ENCODE measurements at places on chromosomes 1 and 21.
A peak's percentile ranks its signal among the peaks of the same experiment; 100 is the strongest.

DNA sequence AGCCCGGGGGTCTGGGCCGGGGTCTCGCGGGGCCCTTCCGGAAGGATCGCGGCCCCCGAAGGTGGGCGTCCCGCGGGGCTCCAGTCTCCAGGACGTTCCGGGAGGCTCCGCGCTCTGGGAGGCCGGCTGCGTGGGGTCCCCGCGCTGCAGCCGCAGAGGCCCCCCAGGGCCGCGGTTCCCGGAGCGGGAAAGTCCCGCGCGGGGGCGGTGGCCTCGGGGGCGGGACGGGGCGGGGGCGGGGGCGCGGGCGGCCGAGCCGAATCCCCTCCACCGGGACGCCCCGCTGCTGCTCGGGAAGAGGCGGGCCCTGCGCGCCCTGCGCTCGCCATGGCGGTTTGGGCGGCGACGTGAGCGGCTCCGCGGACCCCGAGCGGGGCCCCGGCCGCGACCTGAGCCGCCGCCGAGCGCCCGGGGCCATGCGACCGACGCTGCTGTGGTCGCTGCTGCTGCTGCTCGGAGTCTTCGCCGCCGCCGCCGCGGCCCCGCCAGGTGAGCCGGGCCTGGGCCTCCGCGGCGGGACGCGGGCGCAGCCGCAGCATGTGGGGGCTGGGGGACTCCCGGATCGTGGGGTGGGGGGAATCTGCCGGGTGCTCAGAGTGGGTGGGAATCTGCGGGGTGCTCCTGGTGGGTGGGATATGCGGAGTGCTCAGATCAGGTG, at the start of gene IFNGR2:
Gene IFNGR2 (plus strand): TSS at position 286 of the 658 bp plus-strand sequence. CDS start 131 bp downstream, at position 417.
- no peak for DNase-seq

DNA sequence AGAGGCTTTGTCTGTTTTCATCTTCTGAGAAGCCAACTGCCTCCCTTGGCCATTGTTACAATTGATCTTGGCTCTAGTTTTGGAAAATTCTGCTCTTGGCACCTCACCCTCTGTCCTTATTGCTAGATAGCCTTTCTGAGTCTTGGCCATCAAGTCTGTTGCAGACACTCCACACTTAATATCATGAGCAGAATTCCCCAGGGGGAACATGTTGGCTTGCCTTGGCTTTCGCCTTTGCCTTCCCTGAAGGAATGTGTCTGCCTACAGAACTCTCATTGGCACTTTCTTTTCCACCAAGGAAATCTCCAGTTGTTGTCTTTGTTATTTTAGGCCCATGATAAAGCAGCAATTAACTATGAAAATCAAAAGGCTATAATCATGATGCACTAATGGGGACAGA, 42.7 kb upstream of the LDLRAP1 start:
- no peak for DNase-seq

DNA sequence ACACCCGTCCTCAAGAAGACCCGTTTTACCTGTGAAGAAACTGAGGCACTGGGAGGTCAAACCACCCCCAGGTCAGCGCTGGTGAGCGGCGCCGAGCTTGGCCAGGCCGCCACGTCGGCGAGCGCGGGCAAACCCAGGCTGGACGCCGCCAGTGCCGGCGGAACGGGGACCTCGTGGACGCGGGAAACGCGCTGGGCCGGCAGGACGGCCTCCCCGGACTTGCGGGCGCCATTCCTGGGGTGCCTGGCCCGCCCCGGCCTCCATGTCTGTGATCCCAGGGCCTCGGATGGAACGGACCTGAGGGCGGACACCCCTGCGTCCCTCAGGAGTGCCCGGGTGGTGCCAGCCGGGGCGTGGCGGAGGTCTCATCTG, 764 bp upstream of the SUMO3 start:
- DNase-seq: no peak

DNA sequence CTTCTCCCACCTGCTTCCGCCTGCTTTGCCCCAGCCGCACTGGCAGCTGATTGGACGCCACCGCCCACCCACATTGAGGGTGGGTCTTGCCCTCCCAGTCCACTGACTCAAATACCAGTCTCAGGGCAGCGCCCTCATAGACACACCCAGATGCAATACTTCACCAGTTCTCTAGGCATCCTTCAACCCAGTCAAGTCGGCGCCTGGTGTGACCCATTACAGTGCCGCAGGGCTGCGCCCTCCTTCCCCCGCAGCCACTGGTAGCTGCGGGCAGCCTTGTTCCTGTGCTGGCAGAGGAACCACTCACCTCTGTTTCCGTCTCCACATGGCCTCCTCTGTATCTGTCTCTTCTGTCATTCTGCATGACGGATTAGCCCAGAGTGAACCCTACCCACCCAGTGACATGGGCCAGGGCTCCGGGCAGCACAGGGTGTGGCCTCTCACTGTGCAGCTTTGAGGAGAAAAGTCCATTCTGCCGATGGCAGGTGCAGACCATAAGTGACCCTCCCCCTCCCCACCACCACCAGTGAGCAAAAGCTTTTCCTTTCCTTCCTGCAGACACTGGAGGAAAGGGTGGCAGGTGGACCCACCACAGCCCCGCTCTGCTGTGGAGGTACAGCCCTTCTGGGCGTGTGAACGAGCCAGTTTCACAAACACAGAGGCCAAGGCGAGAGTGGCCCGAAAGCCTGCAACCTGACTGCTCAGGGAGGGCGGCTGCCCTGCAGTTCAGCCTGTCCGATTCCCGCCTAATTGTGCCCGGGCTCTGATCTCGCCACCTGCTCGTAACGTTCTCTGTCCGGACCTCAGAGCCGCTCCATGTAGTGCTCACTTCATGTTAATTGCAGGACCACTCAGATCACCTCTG, 57.1 kb downstream of the FAAP20 start:
- DNase-seq: no peak

- DNase-seq: no peak
Measured at GRCh38 chr1:219330001-219330400, 156.3 kb downstream of the LYPLAL1 start.

GRCh38 chr1:32507021-32507420, 32.2 kb upstream of the ZBTB8A start:
- DNase-seq: no peak

- no peak for DNase-seq
Measured at GRCh38 chr1:66682106-66682505, 70.2 kb upstream of the DYNLT5 start.

DNA sequence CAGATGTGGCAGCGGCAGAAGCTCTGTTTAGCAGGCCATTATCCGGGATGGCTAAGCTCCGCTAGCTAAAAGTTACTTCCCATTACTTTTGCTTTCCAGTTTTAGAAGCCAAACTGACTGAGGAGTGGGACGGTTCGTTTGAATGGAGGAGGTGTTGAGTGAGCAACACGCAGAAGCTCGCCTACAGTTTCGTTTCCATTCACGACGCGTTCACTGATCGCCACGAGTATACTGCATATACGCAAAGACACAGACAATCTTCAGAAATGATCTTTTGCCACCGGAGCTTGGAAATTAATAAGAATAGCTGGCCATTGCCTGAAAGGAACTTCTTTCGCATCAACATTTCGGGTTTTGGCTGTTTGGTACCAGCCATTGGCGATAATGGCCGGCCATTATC, 14.6 kb downstream of the SON start:
- DNase-seq: no peak

- DNase-seq: no peak
Measured at GRCh38 chr1:7879228-7879627, 26.4 kb upstream of the UTS2 start.

GRCh38 chr1:161970633-161971032, 53.0 kb downstream of the OLFML2B start:
- no peak for DNase-seq

GRCh38 chr1:201253411-201253810, 29.9 kb upstream of the PKP1 start:
- no peak for DNase-seq

DNA sequence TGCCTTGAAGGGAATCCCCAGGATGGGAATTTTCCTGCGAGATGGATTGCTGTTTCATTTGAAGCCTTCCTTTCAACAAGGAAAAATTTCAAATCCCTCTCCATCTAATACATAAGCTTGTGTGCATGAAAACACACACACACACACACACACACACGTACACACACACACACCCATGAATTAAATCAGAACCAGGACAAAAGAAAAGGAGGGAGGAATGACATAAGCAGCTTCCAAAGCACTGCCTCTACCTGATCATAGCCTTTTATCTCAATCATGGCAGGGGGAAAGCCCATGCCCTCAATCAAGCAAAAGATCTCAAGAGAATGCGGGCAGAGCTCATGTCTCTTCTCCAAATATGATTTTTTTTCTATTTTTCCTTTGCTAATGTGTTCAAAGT, 139.7 kb downstream of the SLC44A5 start:
- no peak for DNase-seq

DNA sequence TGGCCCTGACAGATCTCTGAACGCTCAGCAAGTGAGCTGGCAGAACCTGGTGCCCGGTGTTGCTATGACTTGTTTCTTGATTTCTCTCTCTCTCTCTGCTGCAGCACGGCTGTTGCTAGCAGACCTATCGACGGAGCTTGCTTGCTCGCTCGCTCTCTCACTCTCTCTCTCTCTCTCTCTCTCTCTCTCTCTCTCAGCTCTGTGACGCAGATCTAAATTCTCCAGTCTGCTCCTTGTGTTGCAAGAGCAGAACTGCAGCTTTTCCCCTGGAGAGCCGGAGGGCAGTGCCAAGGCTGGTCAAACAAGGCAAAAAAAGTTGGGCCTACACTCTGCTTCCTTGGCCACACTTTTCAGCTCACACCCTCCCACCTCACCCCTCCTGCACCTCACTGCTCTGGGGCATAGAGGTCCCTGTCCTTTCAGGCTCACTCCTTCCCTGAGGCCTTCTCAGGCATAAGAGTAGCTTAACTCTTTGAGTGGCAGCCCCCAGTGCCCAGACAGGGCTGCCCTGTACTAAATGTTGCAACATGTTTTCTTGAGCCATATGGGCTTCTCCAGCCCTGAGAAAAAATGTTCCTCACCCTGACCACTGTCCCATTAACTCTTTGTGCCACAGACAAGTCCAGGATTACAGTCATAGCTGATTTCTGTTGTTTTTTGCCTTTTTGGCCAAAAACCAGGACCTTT, 72.2 kb downstream of the CD46 start:
- DNase-seq: peak; percentile 90

DNA sequence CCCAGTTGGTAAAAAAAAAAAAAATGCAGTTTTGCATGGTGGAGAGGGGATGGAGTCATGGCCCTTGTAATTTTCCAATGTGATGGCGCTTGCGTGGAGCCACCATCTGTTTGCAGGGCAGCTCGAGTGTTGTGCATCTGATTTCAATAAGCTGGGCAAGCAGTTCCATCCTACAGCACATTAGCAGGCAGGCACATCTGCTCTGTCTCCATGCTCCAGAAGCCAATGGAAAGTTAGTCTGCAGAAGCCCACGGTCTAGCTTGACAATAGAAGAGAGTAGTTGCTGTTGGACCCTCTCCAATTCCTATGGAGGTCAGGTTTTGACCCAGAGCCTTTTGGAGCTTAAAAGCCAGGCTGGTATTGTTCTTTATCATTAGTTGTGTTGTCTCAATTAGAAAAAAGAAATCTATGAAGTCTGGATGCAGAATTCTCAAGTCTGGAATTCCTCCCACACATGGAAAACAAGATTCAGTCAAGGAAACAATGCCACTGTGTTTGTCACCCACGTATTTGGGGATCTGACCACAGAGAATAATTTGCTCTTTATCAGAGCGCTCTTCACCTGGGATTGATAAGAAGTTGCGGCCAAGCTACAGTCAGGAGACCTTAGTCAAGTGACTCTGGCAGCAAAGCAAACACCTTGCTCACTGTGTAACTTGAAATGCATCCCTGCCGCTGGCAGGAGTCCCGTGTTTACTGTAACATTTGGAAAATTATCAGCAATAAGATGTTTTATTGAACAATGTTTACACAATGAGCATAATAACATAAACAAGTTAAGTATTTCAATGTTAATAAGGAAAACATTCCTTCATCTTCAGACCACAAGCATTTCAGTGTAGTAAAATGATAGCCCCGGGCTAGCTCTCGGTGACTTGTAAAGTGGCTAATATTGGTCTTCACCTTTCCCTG, 20.7 kb downstream of the NGF start:
- no peak for DNase-seq

DNA sequence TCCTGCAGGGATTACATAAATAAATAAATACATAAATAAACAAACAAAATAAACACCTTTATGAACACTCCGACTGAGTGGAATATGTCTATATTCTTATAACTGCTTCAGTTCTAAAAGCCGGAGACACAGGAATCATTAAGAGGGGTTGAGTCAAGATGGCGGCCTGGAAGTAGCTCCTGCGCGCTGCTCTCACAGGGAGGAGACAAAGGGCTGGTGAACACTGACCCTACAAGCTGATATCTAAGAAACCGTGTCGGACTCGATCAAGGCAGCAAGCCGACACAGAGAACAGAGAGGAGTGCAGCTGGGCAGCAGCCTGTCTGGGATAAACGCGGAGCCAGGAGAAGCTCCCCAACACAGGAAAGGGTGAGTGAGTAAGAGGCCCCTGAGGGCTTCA, 1098.6 kb upstream of the NCAM2 start:
- no peak for DNase-seq

GRCh38 chr1:27391511-27392095, 819 bp upstream of the GPR3 start:
- DNase-seq: no peak

DNA sequence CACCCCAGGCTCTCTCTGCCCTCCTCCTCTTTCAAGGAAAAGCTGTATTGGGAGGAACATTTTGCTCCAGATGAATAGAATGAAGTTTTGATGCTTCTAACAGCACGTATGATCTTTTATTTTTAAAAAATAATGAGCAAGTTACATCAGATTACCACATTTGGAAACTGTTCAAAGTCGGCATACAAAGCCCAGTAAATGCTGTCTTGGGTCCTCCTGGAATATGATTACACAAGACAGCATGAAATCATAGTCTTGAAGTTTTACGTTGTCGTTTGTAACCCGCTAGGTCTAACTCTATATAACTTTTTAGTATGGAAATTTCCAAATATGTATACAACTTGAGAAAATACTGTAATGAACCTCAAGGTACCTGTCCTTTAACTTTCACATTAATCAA, 385.6 kb downstream of the HLX start:
- no peak for DNase-seq

DNA sequence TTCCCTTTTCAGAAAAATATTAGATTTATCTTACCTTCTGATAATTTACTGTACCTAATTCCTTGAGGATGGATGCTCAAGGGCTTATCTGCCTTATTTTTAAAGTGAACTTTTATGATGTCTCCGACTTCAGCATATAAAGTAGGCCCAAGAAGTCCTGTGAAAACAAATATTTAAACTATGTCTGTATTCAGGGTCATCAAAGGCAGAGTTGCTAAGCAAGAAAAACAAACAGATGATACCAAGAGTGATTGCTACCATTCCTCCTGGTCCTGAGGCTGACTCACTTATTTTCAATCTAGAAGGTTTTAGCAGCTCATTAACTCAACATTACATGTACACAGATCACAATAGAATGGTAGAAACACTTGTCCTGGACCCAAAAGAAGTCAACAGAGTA, 14.1 kb downstream of the F5 start:
- no peak for DNase-seq

DNA sequence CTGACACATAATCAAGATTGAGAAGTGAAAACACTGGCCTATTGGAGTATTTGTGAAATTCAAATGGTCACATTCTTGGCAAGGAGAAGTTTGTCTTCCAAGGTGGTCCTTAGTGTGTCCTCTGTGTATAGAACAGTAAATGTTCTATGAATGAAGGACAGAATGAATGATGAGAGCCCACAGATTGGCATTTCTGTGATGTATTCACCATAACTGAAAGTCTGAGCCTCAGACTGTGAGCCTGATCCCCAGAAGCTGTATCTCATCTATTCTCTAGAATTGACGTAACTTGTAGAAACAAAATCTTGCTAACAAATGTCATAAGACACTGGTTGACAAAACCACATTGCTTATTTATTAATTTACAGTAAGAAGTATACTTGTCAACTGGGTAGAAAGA, 111.5 kb upstream of the ETV3 start:
- no peak for DNase-seq

GRCh38 chr1:54016343-54017282, 1.4 kb downstream of the LDLRAD1 start:
- DNase-seq: peak; percentile 4

Measured in BJ (cell line).